ENCODE measurements at places on chromosomes 13 and 19.
A peak's percentile ranks its signal among the peaks of the same experiment; 100 is the strongest.

GRCh38 chr19:2633693-2634075 lies 68.8 kb downstream of the GNG7 start:
- DNase-seq, result no peak

GRCh38 chr13:31739226-31739625 lies at the start of gene RXFP2:
Gene RXFP2, plus strand, starts transcription at chr13:31739526. Its CDS starts 87 bp downstream, at chr13:31739613.
- DNase-seq, result no peak

DNA sequence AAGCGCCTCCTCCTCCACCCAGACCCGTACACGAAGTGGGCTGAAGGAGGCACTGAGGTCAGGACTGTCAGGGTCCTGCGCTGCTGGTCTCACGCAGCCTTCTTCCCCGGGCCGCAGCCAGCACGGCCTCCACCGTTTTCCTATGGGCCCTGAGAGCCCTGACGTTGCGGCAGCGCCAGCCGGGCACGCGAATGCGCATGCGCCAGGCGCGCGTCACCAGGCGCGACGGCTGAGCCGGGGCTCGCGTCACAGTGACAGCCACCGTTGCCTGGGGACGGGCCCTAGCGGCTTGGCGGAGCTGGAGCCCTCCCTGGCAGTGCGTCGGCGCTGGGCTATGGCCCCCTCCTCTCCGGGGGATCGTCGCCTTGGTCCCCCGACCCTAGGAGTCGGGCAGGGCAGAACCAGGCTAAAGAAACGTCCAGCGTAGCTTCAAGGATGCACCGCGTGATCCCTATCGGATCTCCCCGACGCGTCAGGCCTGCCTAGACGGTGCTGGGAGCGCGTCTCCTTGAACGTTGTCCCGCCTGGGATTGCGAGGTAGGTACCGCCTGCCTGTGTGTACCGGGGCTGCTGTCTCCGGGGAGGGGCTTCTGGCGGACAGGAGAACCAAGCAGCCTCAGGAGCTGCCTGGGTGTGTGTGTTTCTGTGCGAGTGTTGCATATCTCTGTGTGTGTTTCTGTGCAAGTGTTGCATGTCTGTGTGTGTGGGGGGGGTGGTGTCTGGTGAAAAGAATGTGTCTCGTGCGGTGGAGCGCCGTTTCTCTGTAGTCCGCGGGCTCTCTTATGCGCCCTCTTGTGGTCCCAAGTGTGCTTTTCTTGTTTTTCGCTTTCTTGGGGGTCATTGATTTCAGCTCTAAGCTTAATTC lies 43.2 kb downstream of the ZNF571 start:
- no peak for DNase-seq

- DNase-seq, result no peak
Observed at GRCh38 chr19:44990966-44991365, 10.3 kb upstream of the RELB start.

DNA sequence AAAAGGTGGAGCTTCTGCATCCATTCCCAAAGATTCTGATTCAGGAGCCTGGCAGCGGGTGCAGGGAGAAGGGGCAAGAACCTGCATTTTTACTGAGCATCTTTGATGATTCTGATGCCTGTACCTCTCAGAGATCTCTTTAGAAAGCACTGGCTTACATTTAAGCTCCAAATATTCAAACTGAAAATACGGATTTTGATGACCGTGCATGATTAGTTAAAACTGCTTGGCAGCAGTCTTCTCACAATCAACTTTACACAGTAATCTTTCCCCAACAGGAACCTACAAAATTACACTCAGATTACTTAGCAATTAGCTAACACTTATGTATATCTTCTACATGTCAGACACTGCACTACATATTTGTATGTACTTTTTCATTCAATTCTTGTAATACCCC lies 108.9 kb downstream of the DOCK9 start:
- no peak for DNase-seq

DNA sequence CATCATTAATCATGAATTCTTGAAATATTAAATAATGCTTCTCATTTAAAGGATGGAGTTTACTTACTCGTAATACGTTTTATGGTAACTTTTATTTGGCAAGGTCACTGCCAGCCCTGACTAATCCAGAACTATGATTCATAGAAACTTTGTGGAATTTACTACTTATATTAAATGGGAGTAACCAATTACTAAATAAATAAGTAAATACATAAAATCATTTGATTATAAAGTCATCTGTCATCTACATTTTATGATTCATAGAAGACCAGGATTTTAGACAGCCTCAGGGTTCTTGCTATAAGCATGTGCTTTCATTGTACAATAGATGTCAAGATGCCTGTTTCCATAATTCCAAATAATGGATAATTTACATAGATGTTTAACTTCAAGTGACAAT lies 611.1 kb downstream of the TBC1D4 start:
- no peak for DNase-seq

- peak; percentile 64 for DNase-seq
Observed at GRCh38 chr13:64256751-64257150, 2841.1 kb upstream of the PCDH20 start.

- peak; percentile 83 for DNase-seq
Observed at GRCh38 chr13:112587764-112588489, at the start of gene TUBGCP3. Gene TUBGCP3, minus strand, starts transcription at chr13:112588153. Its CDS starts 173 bp downstream, at chr13:112587980.

- no peak for DNase-seq
Observed at GRCh38 chr19:39133431-39134270, 8.1 kb downstream of the PAK4 start.

- peak; percentile 48 for DNase-seq
Observed at GRCh38 chr19:45528744-45529419, 21.6 kb downstream of the VASP start.

DNA sequence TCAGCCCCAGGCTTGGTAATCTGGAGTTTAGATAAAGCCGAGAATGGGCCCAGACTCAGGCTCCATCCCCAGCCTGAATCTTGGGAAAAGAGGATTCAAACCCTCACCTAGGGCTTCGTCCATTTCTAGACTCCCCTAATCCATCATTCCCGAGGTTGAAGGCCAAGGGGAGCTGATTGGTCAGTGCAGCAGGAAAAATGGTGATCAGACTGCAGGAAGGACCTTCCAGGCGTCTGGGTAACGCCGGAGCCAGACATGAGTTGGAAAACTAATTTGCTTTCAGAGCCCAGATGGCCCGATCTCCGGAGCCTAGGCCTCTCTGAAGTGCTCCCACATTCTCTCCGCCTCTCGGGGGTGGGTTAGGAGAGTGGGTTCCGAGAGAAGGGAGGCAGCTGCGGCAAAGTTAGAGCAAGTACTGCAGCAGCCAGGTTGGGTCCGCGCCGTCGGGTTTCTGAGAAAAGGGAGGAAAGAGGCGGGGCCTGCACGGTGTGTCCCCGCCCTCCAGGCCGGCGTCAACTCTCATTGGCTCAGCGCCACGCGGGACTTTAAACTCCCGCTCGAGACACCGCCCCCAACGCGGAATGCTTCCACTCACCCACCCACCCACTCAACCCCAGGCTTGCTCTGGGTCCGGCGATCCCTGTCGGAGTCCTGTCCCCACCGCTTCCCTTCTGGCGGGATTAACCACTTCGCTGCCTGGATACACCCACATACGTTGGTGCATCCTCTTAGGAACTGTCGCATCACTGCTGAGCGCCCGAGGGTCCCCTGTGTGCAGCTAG lies 788 bp upstream of the RTBDN start:
- no peak for DNase-seq

DNA sequence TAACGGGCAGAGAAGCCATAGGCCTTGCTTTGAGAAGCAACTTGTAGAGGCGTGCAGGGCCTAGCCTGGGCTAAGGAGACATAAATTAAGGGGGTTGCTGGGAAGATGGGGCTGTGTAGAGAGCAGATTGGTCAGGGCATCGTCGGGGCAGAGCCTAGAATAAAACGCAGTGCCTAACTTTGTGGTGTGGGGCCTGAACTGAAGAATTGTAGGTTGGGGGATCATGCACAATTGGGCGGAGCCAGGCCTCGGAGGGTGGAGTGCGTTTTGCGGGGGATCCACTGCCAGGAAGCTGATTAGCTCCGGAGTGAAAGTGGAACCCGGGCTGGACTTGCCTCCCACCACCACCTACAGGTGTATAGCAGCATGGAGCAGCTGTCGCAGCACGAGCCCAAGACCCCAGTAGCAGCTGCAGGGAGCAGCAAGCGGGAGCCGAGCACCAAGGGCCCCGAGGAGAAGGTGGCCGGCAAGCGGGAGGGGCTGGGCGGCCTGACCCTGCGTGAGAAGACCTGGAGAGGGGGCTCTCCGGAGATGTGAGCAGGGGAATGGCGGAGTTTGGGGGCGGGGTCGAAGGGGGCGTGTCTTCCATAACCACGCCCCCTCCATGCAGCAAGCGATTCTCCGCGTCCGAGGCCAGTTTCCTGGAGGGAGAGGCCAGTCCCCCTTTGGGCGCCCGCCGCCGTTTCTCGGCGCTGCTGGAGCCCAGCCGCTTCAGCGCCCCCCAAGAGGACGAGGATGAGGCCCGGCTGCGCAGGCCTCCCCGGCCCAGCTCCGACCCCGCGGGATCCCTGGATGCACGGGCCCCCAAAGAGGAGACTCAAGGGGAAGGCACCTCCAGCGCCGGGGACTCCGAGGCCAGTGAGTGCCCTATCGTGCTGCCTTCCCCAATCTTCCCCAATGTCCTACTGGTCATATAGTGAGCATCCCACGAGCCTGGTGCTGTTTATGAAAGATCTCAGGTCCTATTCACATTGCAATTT lies 13.8 kb downstream of the DNASE2 start:
- peak; percentile 44 for DNase-seq

- DNase-seq, result peak; percentile 40
Observed at GRCh38 chr19:44847144-44848035, 1.3 kb downstream of the NECTIN2 start.

DNA sequence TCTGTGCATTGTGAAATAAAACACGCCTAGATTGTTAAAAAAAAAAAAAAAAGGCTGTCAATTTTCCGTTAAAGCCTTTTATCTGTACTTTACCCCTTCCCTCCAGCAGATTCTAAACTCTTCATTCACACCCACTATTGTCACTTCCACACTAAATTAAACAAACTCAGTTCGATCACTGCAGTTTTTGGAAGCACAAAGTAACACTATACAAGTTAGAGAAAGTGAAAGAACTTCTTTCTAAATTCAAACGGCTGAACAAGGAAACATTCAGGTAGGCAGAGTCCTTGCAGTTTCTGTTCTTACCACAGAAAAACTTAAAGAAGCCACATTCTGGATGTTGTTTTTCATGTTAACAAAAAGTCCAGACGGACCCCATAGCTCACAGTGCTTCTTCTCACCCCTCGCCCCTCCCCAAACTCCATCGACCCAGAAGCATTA lies 27.5 kb upstream of the UBE2L5 start:
- DNase-seq, result no peak
